NCI-H446 treated with DMSO at 0.1 percent for 48 hours (cell line): ENCODE measurements at places on chromosomes 6 and 20.

GRCh38 chr20:1478566-1478965, 11.9 kb upstream of the NSFL1C start:
- DNase-seq: no peak

GRCh38 chr20:58293453-58293852, 16.1 kb upstream of the RAB22A start:
- DNase-seq: no peak

DNA sequence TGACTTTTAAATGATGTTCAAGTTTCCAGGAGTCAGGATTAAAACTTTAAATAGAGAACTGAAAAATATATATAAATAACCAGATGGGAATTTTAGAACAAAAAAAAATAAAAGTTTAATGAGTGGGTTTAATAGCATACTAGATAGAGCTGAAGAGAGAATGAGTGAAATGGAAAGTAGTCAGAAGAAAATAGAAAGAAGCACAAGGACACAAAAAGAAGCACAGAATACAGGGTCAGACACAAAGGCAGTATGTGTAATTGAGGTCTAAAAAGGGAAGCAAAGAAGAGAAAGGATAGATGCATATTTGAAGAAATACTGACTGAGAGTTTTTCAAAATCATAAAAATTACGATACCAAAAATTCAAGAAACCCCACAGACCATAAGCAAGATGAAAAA, 159.8 kb upstream of the FERMT1 start:
- no peak for DNase-seq

GRCh38 chr20:13563854-13564253, 74.9 kb downstream of the TASP1 start:
- DNase-seq: no peak

GRCh38 chr6:117547688-117548621, 54.4 kb downstream of the GOPC start:
- DNase-seq: no peak

DNA sequence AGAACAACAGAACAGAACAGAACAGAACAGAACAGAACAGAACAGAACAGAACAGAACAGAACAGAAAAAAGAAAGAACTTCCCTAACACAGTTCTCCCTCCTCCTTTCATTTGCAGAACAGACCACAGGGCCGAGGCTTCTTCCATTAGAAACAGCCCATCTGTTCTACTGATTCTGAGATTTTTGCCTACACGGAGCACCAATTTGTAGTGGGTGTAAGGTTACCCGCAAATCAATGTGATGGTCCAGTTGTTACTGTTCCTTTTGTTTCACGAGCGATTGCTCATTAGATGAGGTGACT, 734 bp upstream of the OGFRL1 start:
- DNase-seq: peak; percentile 38

GRCh38 chr6:170097505-170098427, 193.1 kb downstream of the DLL1 start:
- DNase-seq: no peak

DNA sequence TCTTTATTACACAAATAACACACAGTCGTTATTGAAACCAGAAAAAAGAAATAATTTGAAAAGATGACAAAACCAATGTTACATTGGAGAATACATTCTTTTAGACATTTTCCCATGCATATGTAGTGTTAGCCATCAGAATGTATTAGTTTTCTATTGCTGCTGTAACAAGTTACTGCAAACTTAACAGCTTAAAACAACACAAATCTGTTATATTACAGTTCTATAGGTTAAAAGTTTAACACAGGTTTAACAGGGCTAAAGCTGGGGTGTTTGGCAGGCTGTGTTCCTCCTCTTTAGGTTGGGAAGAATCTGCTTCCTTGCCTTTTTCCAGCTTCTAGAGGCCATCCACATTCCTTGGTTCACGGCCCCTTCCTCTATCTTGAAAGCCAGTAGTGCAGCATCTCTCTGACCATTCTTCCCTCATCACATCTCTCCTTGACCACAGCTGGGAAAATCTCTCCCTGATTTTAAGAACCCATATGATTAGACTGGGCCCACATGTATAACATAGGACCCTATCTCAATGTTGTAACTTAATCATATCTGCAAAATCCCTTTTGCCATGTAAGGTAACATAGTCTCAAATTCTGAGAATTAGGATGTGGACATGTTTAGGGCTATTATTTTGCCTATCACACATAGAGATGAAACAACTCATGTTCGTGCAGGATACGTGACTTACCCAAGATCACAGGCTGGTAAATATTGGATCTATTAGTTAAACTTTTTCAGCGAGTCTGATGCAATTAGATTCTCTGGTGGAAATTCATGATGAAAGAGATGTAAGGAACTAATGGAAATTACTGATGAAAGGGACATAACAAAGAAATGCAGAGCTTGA, 145.4 kb upstream of the TMEM170B start:
- DNase-seq: no peak

DNA sequence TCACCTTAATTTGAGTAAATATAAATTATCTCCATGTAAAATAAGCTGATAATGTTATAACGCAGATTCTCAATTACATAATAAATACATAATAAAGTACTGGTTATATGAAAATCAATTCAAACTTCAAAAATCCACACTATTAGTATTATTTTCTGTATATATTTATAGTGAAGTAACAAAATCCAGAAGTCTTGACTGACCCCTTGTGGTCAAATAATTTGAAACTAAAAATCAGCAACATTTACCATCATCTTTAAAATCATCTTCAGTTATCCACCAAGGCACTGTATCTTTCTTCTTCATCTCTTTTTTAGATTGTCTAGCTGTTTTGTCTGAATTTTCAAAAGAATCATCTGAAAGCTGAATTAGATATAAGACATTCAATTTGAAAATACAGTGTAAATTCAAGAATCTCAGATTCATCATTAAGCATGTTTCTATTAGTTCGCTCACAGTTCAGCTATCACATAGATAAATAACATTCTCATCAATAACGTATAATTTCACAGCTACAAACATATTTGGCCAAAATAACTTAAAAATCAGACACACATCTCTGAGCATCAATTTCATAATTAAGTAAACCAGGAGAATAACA, 6.5 kb downstream of the CEP162 start:
- no peak for DNase-seq

GRCh38 chr6:40054602-40055001, 120.3 kb upstream of the MOCS1 start:
- no peak for DNase-seq

GRCh38 chr20:52552181-52552872, 360.7 kb upstream of the ZFP64 start:
- no peak for DNase-seq

- DNase-seq: no peak
Observed at GRCh38 chr6:134456226-134456625, 138.3 kb upstream of the SGK1 start.

DNA sequence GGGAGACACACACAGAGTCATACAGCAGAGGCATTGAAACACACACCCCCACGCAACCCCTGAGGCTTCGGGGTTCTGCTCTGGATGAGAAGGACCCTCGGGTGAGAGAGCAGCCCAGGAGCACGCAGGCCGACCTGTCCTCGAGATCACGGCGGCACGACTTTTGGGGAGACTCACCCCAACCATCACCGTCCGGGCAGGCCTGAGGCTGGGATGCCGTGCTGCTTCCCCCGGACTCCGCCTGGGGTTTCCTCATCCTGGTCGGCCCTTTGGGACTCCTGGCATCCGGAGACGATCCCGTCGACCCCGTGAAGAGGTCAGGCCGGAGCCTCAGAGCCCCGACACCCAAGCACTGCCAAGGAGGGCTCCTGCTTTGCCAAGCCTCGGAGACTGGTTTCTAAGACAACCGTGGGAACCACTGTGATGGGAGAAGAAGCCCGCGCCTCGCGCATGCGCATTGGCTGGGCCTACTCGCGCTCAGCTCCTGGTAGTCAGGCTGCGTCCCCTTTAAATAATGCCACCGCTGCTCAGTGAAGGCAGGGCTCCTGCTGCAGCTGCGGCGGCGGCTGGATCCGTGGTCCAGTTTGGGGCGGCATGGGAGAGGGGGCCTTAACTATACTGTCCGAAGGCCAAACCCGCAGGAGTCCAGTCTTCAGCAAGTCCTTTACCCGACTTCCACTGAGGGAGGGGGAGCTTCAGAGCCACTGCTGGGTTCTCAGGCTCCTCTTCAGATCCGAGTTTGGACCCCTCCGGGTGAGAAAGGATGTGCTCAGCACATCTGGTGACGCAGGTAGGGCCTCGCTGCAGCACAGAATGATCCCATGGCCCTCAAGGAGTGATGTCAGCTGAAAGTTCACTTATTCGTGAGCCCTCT, 171.4 kb upstream of the ZNF337 start:
- no peak for DNase-seq

DNA sequence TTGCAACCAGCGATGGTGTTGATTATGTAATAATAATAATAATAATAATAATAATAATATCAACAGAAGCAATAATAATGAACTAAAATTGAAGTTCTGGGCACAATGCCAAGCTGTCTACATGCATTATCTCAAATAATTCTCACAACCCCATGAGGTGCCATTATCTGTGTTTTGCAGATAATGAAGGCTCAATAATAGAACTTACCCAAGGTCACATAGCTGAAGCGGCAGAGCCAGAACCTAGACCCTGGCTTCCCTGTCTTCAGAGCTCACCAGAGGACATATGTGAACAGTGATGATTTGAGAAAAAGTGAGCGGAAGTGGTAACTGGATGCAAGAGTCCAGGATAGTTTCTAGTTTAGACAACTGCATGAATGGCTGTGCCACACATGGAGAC, 91.0 kb downstream of the HIVEP1 start:
- DNase-seq: no peak

DNA sequence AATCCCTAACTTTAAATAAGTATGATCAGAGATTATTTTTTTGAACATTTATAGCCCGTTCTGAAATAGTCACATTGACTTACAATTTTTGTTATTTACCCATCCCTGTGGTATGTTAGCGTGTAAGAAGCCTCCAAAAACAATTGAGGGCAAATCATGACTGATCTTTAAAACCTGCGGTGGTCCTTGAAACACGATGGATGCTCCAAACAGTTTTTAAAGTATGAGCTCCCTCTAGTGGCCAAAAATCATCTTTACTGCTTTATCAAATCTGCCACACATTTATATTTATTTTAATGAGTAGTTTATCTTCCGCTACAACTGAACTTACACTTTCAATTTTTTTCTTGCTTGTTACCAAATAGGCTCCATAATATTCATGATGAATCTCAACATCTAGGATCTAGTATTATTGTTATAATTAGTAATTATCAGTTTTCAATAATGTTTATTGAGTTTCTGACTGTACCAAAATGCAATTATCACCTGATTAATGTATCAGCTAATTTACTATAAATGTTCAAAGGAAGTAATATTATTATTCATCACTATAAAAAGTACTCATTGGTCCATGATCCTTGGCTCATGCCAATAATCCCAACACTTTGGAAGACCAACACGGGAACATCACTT, 52.2 kb downstream of the MARCKS start:
- DNase-seq: peak; percentile 24

DNA sequence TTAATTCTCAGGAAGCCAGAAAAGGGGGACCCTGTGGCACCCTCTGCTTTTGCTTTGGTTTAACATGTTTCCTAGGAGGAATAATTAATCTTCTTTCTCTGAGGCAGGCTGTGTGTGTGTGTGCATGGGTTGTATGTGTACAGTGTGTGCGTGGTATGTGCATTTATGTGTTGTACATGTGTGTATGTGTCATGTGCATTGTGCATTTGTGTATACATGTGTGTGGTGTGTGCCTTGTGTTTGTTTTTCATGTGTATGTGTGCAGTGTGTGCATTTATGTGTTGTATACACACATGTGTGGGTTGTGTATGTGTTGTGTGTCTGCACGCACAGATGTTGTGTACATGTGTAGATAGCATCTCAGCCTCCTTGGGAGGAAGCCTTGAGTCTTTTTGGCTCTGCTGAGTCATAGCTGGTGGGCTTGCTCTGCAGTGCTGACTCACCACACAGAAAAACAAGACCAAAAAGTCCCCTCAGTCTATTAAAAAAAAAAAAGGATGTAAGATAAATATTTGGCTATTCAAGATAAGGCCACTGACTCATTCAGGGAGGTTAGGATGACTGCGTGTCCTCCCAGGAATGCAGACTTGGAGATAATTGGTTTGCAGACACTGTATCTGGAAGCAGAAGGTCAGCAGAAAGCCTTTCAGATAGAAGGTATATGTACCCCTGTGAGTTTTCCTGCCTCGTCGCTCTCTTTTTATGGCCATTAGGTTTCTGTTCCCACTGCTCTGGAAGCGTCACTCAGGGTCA, 58.6 kb downstream of the SYNJ2 start:
- no peak for DNase-seq

DNA sequence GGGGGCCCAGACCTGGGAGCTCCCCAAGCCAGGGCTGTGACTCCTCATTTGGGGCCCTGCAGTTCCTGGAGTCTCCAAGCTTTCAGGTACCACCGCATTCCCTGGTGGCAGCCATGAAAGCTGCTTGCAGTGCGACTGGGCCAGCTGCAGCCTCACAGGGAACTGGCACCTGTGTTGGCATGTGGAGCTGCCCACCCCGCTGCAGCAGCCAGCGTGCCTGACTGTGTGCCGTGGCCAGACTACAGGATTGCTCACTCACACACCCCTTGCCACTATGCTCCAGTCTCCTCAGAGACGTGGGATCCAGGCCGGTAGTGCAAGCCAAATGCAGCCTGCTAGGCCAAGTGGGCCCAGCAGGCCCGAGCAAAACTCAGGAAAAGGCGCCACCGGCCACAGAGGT, 450.7 kb downstream of the COL12A1 start:
- DNase-seq: no peak

GRCh38 chr6:166620478-166621113, 6.5 kb downstream of the RPS6KA2 start:
- no peak for DNase-seq

- no peak for DNase-seq
Observed at GRCh38 chr20:52490711-52491430, 299.3 kb upstream of the ZFP64 start.

DNA sequence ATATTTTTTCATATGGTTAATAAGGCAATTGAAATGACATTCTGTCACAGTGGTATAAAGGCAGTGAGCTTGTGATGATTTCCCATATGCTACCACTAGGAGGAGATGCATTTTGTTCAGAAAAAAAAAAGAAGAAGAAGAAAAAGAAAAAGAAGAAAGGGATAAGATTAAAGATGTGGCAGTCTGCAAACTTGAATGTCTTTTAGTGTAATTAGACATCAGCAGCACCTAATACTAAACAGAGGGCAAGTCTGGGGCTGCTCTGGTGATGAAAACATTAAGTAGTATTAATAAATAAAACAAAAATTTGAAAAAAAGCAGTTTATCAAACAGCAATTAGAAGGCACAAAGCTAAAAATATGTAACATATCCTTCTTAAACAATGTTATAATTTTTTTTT, 95.4 kb upstream of the DEFB112 start:
- DNase-seq: no peak

GRCh38 chr20:2279253-2279779, 16.5 kb upstream of the TGM3 start:
- DNase-seq: no peak
